ENCODE measurements at places on chromosomes 2 and 18.

DNA sequence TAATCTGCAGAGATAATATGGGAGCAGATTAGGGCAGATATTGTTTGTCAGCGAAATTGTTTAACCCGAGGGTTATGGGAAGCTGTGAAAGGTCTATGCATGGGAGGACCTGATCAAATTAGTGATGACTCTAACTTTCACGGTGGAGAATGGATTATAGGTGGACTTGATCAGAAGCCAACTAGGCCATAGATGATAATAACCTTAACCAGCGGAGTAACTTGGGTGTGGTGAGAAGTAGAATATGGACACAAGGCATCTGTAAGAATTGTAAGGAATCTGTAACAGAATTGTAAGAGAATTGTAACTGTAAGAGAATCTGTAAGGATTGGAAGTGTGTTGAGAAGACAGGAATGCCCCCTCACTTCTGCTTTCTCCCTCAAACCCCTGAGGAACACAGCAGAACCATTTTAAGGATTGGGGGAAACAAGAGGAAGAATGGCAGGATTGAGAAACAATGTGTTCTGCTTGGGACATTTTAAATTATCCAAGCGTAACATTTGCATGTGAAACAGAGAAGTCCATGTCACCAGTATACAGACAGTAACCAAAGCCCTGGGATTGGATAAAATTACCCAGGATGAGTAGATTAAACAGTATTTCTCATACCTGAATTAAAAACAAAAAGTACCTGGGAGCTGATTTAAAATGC lies 14.9 kb upstream of the SLC39A10 start:
- DNase-seq, result no peak

DNA sequence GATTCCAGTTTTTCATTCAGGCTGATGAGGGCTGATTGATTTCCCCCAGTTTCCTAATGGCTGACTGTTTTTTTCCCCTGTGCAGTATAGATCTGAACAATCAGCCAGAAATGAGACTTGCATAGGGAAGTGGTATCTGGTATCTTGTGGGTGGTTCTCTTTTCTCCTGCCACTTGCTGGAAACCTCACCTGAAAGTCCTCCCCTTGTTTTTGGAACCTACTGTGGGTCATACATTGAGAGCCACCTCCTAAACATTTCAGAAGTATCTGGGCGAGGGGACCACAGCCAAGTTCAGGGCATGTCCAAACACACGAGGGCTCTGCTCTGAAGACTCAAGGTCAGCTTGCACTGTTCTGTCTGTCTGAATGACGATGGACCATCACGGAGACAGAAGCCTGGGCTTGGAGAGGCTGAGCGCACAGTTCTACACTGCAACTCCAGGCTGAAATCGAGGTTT lies 19.3 kb downstream of the ALPK2 start:
- no peak for DNase-seq

- DNase-seq, result no peak
Observed at GRCh38 chr2:5697562-5697961, 5.4 kb downstream of the SOX11 start.

- DNase-seq, result no peak
Observed at GRCh38 chr2:174049895-174050294, 84.7 kb upstream of the SP3 start.

DNA sequence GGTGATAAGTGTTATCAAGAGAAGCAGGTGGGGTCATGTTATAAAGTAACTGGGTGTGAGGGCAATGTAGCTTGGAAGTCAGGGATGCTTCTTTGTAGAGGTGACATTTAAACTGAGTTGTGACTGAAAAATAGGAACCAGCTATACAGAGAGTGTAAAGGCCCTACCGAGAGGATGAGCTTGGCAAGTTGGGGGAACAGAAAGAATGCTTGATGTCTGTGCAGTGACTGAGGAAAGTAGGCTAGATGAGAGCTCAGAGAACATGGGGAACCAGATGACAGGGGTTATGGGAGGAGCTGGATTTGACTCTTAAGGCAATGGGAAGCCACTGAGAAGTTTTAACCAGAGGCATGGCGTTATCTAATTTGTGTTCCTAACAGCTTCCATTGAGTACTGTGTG lies 115.3 kb downstream of the DOCK10 start:
- DNase-seq, result no peak

- DNase-seq, result no peak
Observed at GRCh38 chr2:159573846-159574606, 42.3 kb downstream of the BAZ2B start.

- DNase-seq, result no peak
Observed at GRCh38 chr2:195470622-195471021, 186.4 kb upstream of the SLC39A10 start.

GRCh38 chr2:46829231-46829995 lies 86.2 kb downstream of the MCFD2 start:
- no peak for DNase-seq

DNA sequence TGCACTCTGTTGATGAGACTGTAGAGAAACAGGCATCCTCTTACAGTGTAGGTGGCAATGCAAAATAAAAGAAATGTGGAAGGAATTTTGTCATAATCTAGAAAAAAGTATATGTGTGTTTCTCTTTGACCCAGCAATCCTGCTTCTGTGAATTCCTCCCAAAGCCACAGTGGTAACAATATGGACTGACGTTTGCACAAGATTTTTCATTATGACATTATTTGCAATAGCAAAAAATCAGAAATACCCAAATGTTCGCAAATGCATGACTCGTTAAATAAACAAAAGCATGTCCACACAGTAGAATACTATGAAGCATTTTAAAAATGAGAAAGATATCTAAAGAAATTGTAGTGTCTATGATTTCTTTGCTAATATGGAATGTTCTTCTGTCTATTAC lies 255.2 kb upstream of the NRP2 start:
- no peak for DNase-seq
